ENCODE measurements at places on chromosomes 7 and 10.

DNA sequence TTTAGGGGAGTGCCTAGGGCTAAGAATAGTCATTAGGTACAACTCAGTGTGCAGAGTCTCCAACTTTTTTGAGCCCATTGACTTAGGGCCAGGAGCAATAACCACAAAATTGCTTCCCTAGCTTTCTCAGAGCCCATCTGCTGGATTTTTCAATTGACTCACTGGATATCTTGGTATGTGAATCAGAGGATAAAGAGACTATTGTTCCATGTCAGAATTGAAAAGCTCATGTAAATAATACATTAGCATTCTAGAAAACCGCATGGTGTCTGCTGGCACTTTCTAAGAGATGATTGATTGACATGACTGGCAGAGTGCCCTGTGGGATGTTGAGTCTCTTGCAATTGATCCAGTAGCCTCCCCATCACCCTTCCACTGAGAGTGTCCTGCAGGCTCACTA lies 246.2 kb downstream of the CCDC7 start:
- DNase-seq: peak; percentile 10

GRCh38 chr10:132942101-132943057 lies at the start of gene CFAP46:
CFAP46 (minus strand) TSS chr10:132942570; CDS start chr10:132942484, 86 bp downstream.
- no peak for DNase-seq

DNA sequence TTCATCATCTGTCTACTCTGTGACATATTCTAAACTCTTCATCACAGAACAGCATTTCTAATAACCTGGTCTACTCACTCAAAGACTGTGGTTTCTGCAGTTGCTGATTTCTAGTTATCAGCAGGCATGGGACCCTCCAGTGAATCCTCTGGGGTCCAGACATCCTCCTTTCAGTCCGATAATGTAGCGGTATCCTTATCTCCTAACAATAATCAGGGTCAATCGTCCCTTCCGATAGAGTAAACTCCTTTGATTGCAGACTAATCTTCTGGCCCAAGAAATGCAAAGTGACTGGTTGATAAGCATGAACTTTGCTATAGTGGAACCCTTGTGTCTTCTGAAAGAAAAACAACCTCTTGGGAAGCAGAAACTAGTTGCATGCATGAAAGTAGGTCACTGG lies 1209.8 kb upstream of the CELF2 start:
- no peak for DNase-seq

DNA sequence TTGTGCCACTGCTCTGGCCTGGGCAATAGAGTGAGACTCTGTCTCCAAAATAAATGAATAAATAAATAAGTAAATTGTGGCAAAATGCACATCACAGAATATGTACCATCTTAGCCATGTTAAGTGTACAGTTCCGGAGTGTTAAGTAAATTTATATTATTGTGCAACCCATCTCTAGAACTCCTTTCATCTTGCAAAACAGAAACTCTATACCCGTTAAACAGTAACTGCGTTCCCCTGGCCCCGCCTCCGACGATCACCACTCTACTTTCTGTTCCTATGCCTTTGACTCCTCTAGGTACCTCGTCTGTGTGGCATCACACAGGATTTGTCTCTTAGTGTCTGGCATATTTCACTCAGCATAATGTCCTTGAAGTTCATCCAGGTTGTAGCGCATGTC lies 356.4 kb upstream of the FOXK1 start:
- no peak for DNase-seq

DNA sequence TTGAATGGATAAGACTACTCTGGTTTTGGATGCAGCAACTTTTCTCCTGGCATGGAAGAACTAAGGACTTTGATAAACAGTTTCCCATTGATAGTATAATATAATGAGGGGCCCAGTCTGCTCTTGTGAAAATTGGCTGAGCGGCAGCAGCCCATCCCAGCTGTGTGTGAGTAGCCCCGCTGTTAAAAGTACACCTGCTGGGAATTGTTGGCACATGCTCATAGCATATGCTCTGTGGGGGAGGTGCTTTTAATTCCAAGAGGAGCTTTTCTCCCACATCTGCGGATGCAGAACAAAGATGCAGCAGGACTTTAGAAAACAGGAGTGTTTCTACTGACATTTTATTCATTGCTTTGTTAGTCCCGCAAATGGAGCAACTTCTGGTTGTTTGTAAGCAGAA lies 19.0 kb downstream of the SRI start:
- DNase-seq: no peak

- DNase-seq: no peak
Observed at GRCh38 chr7:45638916-45639315, 64.7 kb downstream of the ADCY1 start.

- no peak for DNase-seq
Observed at GRCh38 chr7:127799535-127800305, 147.7 kb downstream of the SND1 start.

GRCh38 chr10:90939116-90939515 lies 18.2 kb upstream of the ANKRD1 start:
- no peak for DNase-seq

GRCh38 chr7:107398161-107398560 lies 71.7 kb upstream of the GPR22 start:
- no peak for DNase-seq

GRCh38 chr10:122441961-122442360 lies 12.5 kb upstream of the ARMS2 start:
- no peak for DNase-seq

DNA sequence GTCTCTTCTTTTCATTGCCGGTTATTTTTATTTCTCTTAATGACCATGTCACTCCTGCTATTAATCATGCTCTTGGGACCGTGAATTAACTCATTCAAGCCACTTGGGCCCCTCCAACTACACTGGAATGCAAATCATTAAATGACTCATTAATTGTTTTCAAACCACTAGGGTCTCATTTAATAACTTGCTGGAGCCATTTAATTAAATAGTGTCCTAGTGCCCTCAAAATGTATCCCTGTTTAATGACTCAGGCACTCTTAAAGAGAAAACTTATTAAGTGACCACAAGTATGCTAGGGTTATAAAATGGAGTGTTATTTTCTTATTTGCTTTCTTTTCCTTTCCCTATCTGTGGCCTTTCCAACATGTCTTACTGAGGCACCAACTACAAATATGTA lies 73.0 kb downstream of the PLXDC2 start:
- no peak for DNase-seq

DNA sequence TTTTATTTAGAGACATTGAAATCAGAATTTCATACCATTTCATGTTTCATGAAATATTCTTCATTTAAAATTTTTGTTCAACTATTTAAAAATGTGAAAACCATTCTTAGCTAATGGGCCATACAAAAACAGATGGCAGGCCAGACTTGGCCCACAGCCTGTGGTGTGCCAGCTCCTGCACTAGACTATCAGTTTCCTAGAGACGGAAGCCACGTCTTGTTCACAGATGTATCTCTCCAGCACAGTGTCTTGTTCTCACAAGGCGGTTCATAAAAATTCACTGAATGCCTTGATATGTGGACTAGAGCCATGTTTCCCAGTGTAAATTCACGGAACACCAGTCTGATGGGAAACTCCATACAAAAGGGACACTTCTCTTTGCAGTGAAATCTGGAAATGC lies 216.0 kb downstream of the KCNMA1 start:
- DNase-seq: no peak

DNA sequence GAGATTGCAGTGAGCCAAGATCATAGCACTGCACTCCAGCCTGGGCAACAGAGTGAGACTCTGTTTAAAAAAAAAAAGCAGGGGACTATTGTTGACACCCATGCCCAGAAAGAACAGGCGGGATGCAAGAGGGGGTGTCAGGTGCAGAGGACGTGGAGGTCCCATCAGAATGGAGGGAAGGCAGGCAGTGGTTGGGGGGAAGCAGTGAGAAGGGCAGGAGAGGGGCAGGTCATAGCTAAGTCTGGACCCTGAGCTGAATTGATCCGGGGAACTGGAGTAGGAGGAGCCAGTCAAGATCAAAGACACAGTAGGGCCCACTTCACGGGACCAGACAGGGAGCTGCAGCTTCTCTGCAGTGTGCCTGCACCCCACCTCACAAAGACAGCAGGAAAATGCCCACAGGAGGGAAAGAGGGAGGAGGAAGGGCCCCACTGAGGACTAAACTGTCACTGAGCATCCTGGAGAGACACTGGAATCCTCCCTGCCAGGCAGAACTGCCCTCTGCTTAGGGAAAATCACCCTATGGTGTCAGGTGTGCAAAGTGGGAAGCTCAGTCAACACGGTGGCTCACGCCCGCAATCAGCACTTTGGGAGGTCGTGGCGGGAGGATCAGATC lies 27.3 kb upstream of the ECHDC3 start:
- no peak for DNase-seq

DNA sequence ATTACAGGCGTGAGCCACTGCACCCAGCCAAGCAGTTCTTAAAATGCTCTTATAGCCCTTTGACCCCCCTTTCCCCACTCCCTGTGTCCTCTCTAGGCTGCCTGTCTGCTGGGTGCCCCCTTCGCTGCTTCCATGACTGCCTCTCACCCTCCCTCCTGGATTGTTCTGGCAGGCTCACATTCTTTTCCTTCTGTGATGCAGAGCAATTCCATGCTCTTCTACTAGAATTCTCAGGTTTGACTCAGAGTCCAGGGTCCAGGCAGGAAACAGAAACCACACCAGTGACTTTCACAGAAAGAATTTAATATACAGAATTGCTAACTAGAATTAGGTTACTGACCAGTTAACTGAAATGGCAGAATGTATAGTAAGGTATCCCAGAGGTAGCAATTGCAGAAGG lies 244.8 kb downstream of the BAMBI start:
- peak; percentile 69 for DNase-seq

GRCh38 chr7:134037991-134038390 lies 89.1 kb upstream of the LRGUK start:
- no peak for DNase-seq

DNA sequence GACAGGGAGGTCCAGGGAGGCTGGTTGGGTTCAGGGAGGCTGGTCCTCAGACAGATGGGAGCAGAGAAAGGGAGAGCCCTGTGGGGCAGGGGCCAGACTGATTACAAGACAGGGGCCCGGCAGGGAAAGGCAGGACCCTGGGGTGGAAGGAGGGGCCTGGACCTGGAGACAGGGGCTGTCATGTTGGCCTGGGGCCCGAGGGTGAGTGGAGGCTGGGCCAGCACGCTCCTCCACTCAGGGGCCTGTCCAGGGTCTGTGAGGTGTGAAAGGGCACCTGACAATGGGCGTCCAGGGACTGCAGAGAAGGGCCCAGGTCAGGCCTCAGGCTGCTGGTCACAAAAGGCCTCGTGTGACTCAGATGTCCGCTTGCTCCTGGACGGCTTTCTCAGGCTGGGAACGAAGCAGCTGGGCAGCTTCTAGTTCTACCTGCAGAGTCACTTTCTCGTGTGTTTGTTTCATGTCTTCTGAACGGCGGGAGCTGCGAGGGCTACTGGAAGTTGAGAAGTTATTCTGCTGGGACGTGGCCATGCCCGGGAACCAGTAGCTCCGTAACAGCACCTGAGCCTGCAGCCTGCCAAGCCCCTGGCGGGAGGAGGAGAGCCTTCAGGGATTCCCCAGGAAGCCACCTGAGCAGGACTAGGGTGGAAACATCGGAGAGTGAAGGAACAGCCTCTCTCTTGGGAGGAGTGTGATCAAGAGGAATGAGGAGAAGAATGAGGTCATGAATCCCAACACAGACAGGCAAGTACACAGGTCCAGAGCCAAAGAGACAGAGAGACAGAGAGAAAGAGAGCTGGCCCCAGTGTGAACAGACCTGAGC lies 65.8 kb downstream of the KLF6 start:
- DNase-seq: no peak

DNA sequence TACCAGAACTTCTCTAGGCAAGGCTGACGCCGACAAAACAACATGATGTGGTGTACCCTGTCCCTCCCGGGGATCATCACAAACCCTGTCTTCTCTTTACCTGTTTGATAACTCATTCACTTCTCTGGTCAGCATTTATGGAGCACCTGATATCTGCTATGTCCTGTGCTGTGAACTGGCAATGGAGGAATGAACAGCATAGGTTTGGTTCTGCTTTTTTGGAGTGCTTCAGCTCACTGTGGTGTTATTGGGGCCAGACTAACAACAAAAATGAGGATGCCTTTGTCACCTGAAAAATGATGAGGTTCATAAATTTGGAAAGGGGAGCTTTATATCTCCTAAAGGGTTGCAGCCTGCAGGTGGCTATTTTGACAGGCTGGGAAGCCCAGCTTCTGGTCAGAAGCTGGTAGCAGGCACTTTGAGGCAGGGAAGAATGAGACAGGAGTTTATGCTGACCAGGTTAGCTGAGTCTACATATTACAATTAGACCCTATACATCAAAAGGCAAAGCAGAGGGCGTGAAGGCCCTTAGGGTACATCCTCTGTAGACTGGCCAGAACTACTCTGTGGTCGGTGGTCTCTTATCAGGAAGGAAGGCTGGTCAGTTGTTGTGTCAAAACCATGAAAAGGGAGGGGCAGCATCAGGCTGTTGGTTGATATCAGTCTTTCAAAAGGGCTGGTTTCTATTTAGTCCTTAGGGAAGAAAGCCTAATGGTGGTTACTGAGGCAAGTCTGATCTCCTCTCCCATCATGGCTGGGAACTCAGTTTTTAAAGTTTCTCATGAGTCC lies 42.3 kb downstream of the SH2D4B start:
- DNase-seq: no peak

DNA sequence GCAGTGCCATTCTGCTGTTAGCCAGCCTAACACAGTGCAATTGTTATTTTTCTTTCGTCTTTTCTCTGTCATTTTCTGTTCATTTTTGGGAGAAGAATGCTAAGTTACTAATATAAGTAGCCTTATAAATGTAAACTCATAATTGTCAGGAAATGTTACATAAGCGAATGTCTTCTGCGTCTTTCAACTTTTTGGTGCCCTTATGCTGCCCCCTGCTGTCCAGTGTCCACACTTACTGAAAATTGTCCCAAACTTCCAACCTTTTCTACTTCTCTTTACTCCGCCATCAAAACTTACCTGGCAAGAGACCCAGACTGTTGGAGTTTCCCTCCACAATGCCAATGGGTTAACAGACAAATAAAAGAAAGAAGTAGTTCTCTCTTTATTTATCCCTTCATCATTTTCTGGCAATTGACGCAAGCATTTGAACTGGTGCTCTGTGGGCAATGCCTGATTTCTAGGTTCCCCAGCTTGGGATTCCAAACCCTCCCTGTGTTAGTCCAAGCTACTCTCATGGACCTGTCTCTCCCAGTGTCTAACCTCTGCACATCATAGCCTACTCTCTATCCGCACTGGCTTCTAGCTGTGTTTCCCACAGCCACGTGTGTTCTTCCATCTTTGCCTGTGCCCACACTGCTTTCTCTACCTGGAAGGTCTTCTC lies 21.0 kb upstream of the EPC1 start:
- DNase-seq: peak; percentile 31

- DNase-seq: no peak
Observed at GRCh38 chr7:117139397-117139984, 183.4 kb downstream of the WNT2 start.

GRCh38 chr10:36188080-36188453 lies 546.0 kb upstream of the FZD8 start:
- DNase-seq: no peak

DNA sequence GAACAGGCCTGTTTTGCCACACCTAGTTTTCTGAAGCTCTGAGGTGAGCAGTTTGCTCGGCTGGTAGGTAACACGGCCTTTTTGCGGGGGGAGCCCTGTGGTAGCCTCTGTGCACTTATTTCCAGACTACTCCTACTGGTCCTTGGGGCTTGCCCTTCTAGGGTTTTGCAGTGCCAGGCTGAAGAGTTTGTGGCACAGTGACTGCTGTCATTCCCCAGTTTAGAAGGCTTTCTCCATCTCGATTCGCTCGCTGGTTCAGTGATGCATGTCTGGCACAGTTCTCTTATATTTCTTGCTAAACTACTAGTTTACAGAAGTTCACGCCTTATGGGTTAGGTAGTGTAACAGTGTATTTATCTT lies 711 bp downstream of the KIF20B start:
- DNase-seq: no peak
